ENCODE measurements at places on chromosomes 3 and 15.

DNA sequence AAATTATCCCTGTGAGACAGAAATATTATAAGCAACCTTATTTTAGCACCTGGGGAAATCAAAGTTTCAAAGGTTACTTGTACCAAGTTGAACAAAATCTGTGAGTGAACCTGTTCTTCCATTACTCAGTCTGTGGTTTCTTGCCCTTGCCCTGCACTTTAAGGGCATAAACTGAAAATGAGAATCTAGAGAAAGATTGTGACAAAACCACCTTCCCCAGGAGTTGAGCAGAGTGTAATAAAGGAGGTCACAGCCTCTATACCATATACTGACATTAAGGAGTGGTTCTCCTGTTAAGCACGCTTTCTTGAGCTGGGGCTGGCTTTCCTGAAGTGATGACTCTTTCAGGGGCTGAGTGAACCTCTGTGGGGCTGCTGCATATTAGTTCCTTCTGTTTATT is 143.4 kb downstream of the PDCD6IP start:
- DNase-seq, result peak; percentile 1

- DNase-seq, result no peak
Measured at GRCh38 chr3:112334691-112335433, 1.9 kb downstream of the CD200 start.

GRCh38 chr3:71461114-71461513 is 122.4 kb downstream of the FOXP1 start:
- DNase-seq, result no peak

DNA sequence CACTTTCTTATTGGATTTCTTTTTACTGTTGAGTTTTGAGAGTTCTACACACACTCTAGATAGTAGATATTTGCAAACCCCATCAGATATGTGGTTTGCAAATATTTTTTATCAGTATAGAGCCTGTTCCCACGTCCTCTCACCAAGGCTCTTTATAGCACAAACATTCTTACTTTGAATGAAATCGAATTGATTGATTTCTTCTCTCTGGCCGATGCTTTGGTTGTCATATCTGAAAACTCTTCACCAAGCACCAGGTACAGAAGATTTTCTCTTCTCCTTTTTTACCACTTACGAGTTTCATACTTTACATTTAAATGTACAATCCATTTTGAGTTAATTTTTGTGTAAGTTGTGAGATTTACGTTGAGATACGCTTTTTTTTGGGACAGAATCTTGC is 163.4 kb downstream of the PTPRG start:
- no peak for DNase-seq

DNA sequence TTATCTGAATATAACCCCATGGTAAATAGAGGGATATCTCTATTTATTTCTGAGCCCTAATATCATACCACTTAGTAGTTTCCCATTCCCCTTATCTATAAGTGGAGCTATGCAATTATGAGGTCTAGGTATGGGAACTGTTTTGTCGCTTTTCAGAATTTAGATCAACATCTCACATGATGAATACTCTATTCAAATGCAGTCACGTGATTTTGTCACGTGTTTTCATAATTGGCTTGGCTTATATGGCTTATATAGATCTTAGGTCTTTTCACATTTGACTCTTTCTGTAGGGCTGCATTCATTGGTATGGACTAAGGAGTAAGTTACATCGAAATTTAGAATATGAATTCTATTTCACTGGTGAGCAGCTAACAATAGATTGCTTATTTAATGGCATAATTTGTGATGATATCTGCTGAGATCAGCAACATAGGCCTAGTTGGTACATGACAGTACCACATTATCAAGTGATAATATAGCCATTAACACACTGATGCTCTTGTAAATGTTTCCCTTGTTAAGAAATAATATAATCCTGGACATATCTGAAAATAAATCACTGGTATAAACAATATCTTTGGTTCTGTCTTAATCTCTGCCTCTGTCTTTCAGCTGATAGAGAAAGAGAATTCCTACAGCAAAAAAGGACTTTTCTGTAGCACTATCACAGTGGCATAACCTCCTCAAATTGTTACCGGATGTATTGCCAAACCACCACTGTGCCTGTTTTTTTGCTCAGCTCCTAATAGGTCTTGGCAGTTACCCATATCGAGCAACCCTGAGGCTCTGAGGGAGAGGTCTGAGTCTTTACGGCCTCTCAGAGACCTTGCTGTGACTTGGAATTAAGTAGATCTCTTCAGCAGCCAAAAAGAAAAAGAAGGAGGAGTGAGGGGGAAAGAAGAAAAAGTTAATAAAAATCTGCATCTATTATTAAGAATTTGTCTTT is 357.1 kb downstream of the ZPLD1 start:
- DNase-seq, result no peak

DNA sequence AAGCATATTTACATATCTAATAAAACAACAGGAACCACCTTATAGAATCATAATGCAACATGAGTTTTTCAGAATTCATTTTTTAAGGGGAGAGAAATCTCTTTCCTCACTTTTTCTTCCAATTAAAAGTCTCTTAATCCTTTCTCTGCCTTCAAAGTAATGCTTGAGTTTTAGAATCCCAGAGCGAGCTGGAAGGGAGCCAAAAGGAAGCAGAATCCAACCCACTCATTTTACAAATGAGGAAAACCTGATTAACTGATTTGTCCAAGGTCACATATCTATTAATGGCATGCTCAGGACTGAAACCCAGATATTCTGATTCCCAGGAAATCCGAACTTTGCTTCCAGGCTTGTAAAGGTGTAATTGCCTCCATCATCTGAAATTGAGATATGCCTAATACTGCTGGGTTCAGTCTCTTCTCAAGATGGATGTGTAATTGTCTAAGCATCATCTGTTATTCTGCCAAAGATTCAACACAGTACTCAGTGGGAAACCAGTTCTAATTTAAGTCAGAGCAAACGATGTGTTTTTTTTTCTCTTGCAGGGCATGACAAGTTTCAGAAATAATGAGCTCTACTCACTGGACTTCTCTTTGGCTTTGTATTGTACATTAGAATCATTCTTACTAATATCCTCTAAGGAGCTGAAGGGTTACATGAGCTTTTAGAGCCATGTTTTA is 481.4 kb upstream of the CFAP20DC start:
- no peak for DNase-seq

DNA sequence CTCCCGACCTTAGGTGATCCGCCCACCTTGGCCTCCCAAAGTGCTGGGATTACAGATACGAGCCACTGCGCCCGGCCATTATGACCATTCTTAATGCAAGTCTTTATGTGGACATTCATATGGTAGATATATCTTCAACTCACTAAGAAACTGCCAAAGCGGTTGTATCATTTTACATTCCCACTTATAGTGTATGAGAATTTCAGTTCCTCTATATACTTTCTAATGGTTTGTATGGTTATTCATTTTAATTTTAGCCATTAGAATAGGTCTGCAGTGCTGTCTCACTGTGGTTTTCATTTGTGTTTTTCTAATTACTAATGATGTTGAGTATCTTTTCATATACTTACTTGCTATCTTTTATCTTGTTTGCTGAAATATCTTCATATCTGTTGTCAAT is 32.5 kb downstream of the TCF12 start:
- DNase-seq, result no peak

- no peak for DNase-seq
Measured at GRCh38 chr15:38374556-38374955, 79.4 kb upstream of the FAM98B start.

GRCh38 chr15:69338535-69339213 is 40.0 kb downstream of the PAQR5 start:
- no peak for DNase-seq

- no peak for DNase-seq
Measured at GRCh38 chr3:51354172-51354571, 30.9 kb upstream of the MANF start.

DNA sequence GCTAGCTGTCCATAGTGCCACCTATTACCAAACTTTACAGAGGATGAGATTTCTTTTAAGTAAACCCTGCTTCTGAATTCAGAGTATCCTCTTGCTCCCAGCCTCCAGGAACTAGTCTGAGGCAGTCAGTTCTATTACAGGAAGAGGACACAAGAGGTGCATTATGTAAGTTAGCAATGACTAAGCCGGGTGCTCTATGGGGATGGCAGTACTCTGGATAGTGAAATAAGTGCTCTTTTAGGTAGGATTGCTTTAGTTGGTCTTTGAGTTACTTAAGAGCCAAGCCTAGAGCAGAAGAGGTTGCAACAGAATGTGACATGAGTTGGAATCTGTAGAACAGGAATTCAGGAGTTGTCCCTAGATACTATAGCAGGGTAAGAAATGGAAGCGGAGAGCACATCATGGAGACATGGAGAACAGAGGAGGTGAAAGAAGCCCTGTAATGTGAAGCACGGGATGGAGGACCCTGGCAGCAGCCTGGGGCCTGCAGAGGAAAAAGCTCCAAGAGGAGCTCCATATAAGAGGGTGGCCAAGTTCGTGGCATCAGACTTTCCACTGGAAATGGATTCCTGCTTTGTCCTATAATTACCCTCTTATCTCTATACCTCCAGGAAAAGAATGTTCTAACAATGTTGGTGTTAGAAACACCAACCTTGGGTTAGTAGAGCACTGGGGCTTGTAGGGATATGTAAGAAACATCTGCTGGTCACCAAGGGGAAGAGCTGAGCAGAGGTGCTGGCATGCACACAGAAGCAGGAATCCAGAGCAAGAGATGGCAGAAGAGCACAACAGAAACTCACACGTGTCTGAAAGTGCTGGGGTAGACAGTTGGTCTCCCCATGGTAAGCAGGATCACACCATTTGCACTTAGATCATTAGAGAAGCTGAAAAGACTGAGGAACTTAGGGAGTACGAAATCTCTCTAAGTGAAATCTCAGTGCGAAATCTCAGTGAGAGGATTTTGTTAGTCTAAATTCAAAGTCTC is 851.1 kb downstream of the FHIT start:
- DNase-seq, result no peak

DNA sequence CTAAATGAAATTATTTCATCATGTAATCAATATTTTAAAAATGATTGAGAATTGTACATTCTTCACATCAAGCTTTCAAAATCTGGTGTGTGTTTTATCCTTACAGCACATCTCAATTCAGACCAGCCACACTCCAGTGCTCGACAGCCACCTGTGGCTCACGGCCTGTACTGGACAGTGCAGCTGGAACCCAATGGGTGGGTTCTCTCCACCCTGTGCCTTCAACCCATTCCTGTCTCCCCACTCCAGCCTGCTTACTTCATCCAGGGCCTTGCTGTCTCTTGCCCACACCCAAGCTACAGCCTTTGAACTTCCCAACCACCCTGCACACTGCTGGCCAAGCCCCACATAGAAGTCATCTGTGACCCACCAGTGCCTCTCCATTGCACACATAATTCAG is 17.6 kb downstream of the CYP19A1 start:
- DNase-seq, result no peak

DNA sequence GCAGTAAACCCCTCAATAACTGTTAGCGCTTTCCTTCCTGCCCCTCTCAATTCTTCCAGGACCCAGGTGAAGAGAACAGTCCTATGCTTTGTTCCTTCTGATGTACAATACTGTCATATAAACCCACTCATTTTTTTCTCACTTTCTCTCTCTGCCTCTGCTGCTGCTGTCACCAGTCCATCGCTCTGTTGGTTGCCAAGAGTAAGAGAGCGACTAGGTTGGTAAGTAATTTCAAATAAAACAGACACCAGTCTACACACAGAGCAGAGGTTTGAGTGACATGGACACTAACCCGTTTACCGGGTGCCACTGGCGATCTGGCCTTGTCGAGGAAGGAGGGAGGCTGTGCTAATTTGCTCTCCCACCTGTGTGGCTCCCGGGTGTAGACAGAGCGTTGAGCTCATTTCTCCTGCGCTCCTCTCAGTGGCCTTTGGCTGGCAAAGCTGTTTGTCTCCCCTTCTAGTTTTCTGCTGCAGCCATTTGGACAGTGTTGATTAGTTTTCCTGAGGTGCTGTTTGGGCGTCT is 215.4 kb downstream of the THSD4 start:
- DNase-seq, result no peak

DNA sequence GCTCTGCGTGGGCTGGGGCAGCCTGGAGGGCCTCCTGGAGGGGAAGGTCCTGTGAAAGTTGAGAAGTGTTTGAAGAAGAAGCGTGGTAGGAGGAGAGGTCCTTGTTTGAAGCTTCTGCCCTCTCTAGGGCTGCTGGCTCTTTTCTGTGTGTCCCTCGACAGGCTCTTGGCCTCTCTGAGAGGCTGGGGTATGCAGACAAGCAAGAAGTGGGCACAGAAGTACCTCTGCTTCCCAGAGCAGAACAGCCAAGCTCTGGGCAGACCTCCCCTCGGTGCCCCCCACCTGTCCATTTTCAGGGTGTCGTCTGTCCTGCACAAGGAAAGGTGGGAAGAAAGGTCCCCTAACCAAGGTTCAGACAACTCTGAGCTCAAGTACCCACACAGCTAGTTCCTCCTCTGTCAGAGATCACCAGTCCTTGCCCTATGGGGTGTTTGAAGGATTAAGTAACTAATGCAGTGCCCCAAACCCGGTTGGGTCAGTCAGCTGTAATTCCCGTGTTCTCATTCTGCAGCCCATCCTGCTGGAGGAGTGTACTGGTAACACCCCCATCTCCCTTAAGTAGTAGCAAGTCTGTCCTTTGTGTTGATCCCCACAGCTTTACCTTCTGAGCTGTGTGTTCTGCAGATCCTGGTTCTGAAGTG is 6.3 kb downstream of the CSK start:
- DNase-seq, result no peak

DNA sequence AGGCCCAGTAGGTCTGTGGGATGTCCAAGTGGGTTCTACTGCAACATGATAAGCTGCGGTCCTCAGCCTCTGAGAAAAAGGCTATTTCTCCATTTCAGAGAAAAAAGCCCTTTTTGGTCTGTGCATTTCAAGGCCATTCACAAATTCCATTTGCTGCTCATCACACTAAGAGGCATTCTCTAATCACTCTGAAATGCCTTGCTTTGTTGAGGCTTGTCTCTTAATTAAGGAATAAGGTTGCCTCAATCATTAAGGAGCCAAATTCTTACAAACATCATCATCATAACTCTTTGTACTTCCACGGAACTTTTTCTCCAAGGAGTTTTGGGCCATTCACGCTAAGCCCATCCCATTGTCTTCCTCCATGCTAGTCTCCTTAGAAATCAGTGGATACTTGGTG is 74.4 kb downstream of the BOC start:
- no peak for DNase-seq

GRCh38 chr3:112519424-112520001 is 20.2 kb upstream of the BTLA start:
- no peak for DNase-seq

GRCh38 chr3:13540297-13540995 is 8.5 kb upstream of the FBLN2 start:
- DNase-seq, result no peak

DNA sequence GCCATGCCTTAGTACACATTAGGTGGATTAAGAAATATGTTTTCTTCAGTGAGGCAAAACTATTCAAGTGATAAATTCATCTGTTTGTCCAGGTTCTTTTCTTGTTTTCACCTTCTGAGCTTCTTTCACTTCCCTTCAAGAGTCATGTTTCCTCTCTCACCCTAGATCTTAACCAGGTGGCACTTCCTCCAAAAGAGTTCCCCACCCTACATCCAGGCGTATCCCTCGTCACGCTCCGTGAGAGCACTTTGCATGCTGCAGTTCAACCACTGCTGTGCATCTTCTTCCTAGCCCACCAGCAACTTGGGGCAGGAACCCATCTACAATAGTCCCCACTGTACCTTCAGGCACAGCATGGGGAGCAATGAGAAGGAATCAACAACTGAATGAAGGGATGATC is 28.9 kb downstream of the OSBPL10 start:
- no peak for DNase-seq

- no peak for DNase-seq
Measured at GRCh38 chr3:113269661-113270060, 58.3 kb downstream of the BOC start.
